ENCODE measurements at places on chromosomes 3 and 15. TPM values are rescaled to one million over a fixed set of nuclear protein-coding genes. Genes with fewer than 3 reads are reported as not detected.

Gene EAF2
- 4.6 TPM for total RNA-seq

Gene VGLL3
- total RNA-seq = 8.2 TPM

DNA sequence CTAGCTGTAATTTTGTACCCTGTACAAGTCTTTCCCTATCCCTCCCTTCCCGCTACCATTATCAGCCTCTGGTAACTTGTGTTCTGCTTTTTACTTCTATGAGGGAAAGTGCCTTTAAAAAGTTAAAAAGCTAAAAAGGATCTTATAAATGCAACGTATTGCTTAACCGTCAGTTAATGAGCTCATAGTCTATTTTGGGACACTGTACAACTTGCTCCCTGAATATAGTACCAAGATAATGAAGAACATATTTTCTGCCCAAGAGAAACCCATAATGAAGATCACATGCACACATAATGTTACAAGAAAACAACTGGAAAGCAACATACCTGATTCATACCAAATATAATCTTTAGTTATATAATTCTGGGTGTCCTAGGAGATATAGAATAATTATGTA lies 22.6 kb downstream of the ZIC1 start:
- H3K27ac ChIP-seq = no peak overlapping the region
- no peaks in the 10 kb centered on the region for H3K4me1 ChIP-seq
- no peak for DNase-seq
- no peaks in the 10 kb centered on the region for H3K36me3 ChIP-seq
- H3K4me3 ChIP-seq = no peak overlapping the region

DNA sequence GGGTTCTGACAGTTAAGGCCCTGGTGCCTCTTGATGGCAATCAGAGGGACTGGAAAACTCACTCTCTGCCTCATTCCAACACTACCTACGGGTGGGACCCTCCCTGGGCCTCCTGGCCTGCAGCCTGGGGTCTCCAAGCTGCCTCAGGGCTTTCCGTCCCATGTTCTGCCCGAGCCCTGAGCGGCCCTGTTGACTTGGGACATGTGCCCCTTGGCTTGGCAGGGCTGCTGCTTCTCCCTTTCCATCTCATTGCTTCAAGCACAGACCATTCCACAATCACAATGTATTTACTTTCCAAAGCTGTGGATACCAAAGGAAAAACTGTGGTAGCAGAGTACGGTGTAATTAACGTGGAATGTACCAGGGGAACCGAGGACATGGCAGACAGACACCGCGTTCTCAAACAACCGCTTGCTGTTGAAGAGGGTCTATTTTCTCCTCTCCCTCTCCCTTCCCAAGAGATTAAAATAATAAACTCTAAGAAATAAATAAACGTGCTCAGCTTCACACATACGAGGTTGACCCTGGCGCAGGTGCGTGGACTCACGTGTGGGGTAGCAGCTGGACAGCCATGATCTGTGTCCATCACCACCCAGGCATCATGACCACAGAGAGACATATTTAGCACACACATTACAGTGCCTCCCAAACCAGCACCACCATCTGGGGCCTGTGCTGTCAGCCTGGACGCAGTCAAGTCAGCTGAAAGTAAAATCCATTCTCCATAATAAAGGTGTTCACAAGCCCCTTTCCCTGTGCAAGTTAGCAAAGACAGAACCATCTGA lies 172.0 kb downstream of the XXYLT1 start:
- no peak for DNase-seq
- H3K27ac ChIP-seq = no peak overlapping the region
- no peaks in the 10 kb centered on the region for H3K36me3 ChIP-seq
- no peaks in the 10 kb centered on the region for H3K27me3 ChIP-seq

- H3K36me3 ChIP-seq = no peaks in the 10 kb centered on the region
- no peaks in the 10 kb centered on the region for H3K4me1 ChIP-seq
- DNase-seq = no peak
- H3K27ac ChIP-seq = no peak overlapping the region
- H3K27me3 ChIP-seq = no peaks in the 10 kb centered on the region
- H3K4me3 ChIP-seq = no peak overlapping the region
Observed at GRCh38 chr3:16897254-16897926, 12.6 kb downstream of the PLCL2 start.

Data from Caco-2 (cell line).